ENCODE measurements at places on chromosomes 2 and 18.

GRCh38 chr2:212254339-212254738, 284.3 kb downstream of the ERBB4 start:
- DNase-seq: no peak

DNA sequence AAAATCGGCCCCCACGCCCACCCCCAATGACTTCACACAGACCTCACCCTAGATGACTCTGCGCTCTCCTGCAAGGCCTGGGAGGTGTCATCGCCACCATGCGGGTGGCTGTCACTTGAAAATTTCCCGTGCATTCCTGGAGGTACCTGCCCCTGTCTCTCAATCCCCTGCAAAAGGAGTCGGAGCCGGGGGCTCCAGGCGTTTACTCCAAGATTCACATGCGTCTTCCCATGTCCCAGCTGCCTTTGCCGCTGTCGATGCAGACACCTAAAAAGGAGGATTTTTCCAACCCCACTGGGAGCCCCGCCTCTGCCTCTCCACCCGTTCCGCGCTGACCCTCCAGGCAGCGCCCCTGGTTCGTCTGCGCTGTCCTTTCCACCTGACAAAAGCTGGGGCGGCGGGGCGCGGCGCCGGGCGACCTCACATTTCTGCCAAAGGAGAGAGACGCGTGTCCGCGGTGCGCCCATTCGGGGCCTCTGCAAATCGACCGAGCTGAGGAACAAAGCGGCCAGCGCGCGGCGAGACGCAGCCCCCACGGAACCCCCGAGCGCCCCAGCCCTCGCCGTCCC, 667 bp downstream of the REEP1 start:
- no peak for DNase-seq

- no peak for DNase-seq
Observed at GRCh38 chr2:107936433-107937359, 49.6 kb upstream of the SLC5A7 start.

DNA sequence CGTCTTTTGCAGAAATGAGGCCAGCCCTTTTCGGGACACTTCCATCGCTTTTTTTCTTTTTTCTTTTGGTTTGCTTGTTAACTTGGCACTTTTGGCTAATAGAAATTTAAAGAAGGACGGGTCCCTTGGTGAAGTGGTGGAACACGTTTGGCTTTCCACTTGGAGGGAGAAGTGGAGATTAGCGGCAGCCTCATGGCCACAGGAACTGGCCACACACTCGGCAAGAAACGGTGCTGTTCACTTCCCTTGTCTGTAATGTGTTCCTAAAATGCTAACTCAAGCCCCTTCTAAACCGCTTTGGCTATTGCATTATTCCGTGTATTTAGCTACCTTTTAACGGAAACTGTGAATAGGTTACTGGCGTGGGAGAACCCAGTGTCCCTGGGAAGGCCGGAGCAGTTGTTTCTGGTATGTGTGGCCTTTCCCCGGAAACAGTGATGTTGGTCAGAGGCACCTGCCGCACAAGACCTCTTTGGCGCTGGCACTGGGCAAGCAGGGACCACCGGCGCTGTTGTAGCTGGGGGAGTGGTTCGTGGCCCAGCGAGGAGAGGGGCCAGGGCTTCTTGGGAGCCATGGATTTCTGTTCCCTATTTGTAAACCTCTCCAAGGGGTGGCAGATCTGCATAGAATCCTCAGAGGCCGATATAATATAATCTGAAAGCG, 981 bp downstream of the RAMP1 start:
- DNase-seq: no peak

- no peak for DNase-seq
Observed at GRCh38 chr2:9405636-9406035, 17.7 kb downstream of the ITGB1BP1 start.

DNA sequence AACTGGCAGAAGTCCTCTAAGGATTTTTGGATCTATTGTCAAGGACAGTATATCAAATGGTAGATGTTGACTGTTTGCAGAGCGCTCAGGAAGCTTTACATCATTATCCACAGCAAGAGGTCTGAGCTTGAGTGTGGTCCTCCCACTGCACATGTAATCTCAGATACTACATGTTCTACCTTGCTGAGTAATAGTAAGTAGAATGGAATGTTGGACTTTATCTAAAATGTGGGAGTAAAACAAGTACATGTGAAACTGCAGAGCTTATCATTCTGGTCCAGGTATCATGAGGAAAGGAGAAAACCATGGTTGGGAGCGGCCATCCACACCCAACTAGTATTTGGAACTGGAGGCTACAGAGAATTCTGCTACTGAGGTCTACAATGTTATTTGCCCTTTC, 19.3 kb upstream of the CD28 start:
- no peak for DNase-seq

DNA sequence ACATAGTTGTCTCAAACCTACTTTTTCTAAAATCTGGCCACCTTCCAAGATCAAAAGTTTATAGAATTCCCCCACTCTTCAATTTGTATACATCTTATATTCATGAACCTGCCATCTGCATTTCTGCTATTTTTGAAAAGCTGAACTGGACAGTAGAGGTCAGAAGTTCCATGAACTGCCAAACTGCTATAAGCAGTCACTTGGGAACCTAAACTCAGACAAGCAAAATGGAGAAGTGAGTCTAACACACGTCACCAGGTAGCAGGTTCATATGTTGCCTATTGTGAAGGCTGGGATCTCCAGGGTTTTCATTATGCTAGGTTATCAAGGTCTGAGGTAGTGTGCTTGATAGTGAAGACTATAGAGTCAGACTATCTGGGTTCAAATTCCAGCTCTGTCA, 2.0 kb upstream of the MYO1B start:
- no peak for DNase-seq

- DNase-seq: no peak
Observed at GRCh38 chr2:119730671-119731177, 29.0 kb upstream of the PTPN4 start.

- no peak for DNase-seq
Observed at GRCh38 chr18:26719896-26720295, 145.6 kb downstream of the AQP4 start.

All from activated CD4-positive, alpha-beta T cell treated with anti-CD3 and anti-CD28 coated beads, Interleukin-2, amount 50 U/mL, for 24 hours (primary cell).